ENCODE measurements at places on chromosomes 6 and 20.
A peak's percentile ranks its signal among the peaks of the same experiment; 100 is the strongest.

DNA sequence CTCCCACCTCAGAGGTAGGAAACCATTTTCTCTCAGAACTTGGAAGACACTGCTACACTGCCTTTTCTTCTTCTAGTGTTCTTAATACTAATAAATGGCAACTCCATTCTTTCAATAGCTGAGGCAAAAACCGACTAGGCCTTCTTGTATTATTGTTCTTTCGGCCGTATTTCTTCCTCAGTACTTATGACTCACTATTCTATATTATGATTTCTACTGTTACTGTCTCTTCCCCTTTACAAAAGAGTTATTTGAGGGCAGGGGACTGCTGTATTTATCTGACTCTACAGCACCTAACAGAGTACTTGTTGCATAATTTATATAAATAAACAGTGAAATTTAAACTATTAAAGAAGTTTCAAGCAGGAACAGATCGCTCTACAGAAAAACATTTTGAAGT, 3.1 kb downstream of the DNAAF9 start:
- DNase-seq = no peak

GRCh38 chr6:160035693-160036330, 66.9 kb downstream of the IGF2R start:
- DNase-seq = no peak

DNA sequence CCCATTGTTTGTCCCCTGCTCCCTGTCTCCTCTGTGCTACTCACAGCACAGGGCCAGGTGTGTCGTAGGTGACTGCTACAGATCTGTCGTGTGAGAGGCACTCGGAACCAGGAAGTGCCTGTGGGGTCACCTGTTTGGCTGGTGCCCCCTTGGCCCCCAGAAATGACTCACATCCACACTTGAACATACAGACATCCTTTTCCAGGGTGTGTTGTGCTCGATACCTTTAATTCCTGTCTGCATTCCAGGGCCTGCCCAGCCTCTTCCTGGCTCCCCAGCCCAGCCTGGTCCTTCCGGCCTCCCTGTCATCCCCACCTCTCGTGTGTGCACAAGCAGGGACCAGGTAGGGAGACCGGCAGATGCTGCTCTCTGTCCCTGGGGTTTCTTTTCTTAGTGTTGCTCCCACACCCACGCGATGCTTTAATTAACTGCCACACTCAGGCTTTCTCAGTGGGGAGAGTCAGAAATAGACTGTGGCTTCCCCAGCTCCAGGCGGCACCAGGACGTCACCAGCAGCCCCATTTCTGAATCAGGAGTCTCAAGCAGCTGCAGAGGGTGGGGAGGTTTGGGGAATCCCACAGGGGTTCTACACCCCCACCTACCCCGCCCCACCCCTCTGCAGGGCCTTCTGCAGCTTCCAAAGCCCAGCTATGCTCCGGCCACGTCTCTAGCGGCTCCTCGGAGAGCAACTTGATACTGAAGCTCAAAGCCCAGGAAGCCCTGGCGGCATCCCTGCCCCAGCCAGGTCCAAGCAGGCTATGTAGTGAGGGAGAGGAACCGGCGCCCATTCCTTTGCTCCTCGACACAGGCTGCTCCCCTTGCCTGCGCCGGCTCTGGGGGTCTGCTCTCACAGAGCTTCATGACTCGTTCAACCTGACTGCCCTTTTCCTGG, 102.2 kb downstream of the SYCP2 start:
- no peak for DNase-seq

DNA sequence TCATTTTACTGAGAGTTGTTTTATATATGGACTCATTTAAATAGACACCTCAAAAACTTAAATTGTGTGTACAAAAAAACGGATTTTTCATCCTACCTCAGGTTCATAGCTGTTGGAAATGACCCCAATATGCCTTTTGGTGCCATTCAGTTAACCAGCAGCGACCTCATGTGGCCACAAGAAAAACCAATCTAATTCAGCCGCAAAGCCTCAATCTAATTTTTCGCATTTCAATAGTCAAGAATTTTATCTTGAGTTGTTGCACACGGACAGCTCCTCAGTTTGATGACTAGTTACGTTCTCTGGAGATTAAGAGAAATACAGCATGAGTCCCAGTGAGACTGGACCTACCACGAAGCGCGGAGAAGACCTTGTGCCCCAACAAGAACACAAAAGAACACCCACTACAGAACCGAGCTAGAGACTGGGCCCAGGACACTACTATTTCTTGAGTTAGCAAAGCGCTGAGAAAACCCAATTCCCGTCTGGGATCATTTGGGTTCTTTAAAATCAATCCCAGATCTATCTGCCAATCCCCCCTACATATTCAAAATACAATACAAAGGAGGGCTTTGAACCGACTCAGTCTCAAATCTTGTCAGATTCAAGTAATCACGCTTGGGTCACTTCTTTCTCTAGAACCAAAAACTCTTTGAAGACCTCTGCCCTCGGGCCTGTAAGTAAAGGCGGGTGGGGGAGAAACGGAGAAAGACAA, 1.1 kb downstream of the TCP11 start:
- DNase-seq = peak; percentile 59
